NCI-H1436 (cell line): ENCODE measurements at places on chromosomes 13 and 19.

DNA sequence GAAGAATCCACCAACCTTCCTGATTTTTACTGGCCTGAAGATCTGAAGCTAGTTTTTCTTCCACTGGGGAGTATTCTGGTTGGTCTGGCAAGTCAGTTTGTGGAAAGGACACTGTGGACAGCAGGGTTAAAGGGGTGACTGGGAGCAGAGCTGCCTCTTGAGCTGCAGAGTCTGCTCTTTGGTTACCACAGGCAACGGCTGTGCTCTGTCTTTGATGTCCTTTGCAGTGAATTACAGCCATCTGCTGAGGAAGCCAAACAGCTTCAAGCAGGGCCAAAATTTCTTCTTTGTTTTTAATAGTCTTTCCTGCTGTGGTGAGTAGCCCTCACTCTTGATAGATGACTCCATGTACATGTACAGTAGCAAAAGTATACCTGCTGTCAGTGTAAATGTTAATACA is 75.7 kb downstream of the ZNF100 start:
- DNase-seq: no peak

DNA sequence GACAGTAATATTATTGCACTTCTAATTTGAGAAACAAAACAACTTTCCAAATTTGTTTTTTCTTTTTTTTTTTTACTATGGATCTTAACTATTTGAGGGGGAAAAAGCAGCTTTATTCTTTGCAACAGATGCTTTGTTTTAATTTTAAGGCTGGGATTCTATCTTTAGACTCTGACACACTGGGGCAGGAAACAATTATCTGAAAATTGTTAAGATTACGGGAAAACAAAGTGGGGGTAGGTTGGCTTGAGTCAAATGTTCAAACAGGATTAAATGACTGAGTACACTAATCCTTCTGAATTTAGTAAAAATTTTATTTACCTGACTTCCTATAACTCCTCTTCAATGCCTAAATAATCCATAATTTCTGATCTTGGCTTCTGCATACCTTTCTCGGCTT is 543.2 kb downstream of the SLITRK6 start:
- DNase-seq: no peak

DNA sequence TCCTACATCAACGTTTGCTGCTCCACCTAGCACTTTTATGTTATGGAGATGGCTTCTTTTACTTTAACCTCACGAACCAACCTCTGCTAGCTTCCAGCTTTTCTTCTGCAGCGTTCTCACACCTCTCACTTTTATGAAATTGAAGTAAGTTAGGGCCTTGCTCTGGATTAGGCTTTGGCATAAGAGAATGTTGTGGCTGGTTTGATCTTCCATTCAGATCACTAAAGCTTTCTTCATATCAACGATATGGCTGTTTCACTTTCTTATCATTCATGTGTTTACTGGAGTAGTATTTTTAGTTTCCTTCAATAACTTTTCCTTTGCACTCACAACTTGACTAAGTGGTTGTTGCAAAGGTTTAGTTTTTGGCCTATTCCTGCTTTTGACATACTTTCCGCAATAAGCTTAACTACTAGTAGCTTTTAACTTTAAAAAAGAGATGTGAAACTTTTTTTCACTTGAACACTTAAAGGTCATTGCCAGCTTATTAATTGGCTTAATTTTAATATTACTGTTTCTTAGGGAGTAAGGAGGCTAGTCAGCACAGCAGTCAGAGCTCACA is 60.0 kb upstream of the SPRY2 start:
- DNase-seq: no peak

DNA sequence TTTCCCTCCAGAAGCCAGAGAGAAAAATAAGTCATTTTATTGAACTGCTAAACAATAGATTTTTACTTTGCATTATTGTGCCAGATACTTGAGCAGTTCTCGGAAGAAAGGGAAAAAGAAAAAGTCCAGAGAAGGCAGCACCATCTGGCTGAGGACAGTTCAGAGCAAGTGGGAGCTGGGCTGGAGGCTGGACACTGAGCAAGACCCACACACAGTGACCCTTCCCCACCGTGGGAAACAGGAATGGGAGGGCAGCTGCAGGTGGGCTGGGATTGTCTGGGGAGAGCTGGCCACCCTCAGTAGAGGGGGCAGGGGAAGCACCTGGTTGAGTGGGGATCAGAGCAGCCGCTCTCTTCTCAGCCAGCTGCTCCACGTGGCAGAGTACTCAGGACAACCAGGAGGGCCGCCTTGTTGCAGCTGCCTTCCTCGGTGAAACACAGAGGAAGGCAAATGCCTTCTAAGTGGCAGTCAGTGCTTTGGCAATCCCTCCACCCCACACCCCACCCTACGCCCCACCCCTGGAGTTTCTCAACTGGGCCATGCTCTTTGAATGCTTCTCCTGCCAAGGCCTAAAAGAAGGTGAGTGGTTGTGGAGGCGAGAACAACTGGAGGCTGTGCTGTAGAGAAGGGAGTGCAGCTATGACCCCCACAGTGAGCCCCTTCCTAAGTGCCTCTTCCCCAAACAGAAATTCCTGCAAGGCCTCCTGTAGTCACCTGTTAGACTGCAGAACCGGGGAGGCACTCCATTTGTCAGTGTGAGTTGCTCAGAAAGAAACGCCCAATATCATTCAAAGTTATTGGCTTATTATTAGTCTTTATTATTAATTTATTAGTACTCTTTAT is 179.3 kb downstream of the ZIC5 start:
- DNase-seq: no peak

DNA sequence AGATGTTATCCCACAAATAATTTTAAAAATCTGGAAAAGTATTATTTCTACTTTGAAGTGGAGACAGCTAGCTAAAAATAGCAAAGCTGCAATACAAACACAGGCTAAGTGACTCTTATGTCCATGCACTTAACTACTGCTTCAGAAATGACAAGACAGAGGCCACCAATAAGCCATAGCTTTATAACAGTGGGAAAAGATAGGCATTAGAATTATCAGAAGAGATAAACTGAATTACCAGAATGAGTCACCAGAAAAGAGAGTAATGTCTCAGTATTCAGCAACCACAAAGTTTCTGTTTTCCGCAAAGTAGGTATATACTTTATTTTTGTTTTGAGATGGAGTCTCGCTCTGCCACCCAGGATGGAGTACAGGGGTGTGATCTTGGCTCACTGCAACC is 17.1 kb downstream of the CLN5 start:
- DNase-seq: no peak

- DNase-seq: no peak
Observed at GRCh38 chr13:60453490-60453889, 56.5 kb downstream of the TDRD3 start.

- no peak for DNase-seq
Observed at GRCh38 chr13:29791997-29792780, 58.2 kb downstream of the UBL3 start.

DNA sequence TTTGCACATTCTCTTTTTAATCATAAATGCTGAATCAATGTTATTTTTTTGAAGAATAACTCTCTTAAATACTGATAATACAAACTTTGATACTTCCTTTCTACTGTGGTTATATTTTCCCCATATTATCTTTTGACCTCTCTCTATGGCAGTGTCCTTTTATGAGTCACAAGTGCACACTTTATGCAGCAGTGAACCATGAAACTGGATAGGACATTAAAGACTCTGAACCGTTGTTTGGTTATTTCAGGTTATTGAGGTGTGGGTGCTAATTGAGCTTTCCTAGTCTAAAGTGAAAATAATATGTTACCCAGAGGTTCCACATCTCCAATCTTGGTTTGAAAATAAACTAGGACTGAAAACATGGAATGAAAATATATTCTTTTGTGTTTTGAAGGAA is 71.4 kb downstream of the DGKH start:
- no peak for DNase-seq

GRCh38 chr19:57010541-57010940 is 109.2 kb upstream of the USP29 start:
- DNase-seq: no peak
